ENCODE measurements at places on chromosomes 4 and X.

- no peak for DNase-seq
Observed at GRCh38 chrX:28884823-28885222, 297.6 kb downstream of the IL1RAPL1 start.

DNA sequence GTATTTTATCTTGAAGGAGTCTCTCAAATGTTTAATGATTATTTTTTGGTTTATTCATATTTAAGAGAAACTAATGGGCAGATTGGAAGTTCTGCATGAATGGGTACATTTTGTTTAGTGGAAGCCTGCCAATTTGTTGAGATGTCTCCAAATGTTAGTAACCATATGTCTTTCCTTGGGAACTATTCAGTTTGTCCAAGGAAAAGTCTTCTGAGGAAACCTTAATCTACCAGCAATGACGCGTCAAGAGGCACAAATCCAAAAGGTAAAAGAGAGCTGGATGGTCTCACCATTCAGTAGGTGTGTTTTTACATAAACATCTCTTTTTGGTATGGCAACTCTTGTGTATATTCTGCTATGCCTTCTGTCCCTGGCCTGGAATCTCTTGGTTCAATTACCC, 37.4 kb upstream of the NDST3 start:
- no peak for DNase-seq

DNA sequence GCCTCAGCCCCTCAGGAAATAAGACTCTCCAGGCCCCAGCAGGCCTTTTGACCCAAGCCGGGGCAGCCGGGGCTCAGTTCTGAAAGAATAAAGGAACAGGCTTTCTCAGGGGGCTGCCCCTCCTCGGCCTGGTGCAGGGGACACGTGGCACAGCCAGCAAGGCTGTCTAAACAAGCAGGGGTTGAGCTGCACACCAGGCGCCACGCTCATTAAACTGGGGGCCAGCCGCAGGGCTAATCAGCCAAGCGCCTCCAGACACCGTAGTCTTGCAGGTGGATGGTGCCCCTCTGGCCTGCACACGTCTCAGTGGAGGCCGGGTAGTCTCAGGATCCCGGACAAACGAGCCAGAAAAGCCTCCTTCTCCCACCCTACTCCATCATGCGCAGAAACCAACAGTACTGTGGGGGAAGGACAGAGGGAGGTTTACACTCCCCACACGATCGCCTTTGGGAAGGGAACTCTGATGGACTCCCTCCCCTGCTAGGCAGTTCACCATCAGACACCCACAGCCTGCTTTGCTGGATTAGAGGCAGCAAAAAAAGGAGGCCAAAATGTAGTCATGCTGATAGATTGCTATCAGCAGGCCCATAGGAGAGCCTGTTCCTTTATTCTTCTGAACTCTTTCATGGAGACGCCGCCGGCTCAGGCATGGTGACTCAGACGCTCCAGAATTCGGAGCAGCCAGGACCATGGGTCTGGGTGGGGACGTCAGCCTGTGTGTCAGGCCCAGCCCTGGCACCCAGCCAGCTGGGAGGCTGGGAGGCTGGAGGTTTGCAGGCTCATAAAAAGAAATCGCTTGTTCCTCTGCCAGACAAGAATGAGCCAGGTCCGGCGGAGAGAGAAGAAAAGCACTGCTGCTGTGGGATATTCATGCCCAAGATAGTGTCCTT, 342.4 kb downstream of the BCOR start:
- DNase-seq, result no peak

DNA sequence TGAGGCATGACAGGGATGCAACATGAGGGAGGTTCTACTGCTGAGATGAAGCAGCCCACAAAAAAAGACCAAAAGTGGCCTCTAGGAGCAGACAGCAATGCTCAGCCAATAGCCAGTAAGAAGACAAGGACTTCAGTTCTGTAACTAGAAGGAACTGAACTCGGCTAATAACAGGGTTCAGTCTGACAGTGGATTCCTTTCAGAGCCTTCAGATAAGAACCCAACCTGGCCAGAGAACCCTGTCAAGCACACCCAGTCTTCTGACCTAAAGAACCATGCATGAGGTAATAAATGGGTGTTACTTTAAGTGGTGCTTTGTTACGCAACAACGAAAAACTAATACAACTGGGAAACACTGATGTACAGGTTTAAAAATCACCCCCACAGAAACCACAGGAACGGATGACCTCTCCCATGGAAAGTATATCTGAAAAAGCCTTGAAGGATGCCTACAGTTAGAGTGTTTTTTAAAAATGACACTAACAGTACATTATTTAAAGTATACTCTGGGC, 94.6 kb downstream of the PAPSS1 start:
- DNase-seq, result no peak

DNA sequence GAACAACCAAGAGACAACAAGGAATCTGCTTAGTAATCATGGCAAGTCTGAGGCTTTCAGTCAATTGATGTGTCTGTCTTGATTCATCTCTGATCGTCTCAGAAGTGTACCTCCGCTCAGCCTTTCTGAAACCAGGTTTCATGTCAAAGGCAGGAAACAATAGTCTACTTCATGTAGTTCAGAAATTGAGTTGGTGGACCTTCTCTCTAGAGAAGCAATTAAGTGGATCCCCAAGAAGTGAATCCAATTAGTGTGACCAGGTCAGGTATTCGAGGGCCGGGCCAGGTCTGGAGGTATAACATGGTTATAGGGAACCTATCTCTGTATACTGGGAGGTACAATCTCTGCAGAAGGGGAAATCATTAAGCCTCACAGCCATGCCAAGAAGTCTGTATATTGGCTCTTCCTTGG, 32.0 kb downstream of the DAPP1 start:
- no peak for DNase-seq
